Cerebellar nuclear complex (tissue), 1 donor: ENCODE measurements at places on chromosomes 11 and 22.

GRCh38 chr11:63666874-63667273 is 4.3 kb downstream of the ATL3 start:
- no peak for DNase-seq

GRCh38 chr22:20114506-20115475 is 1.1 kb upstream of the RANBP1 start:
- DNase-seq, result no peak

DNA sequence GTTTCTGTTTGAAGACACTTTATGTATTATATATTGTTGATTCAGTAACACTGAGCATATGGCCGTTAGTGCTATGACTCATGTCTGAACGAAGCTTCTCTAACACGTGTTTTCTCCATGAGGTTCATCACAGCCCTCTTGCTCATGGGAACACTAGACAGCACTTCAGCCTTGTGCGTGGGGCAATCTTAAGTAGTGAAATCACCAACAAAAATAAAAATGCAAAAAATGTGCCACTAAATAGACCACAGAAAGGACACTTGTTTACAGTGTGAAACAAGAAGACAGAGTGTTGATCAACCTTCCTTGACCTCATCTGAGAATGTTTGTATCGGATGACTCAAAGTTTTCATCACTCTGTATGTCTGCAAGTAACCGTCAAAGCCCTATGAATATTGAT is 94.5 kb downstream of the FDX1 start:
- DNase-seq, result no peak

DNA sequence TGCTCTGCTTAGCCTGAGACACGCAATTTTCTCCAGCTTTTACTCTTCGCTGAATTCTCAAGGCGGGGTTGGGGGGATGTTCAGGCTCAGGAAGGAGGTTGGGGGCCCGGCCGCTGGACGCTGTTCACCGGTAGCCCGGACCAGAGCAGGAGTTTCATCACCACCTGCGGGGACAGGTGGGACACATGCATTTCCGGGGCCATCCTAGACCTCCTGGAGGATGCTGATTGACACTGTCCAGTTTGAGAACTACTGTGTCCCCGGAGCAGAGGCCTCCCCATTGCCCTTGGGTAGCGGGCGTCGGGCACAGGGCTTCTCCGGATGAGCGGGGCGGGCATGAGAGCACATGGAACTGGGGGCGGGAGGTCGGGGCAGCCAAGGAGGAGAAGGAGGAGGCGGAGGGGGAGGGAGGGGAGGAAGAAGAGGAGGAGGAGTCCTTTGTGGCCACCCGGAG is 144.0 kb upstream of the GRK3 start:
- no peak for DNase-seq

DNA sequence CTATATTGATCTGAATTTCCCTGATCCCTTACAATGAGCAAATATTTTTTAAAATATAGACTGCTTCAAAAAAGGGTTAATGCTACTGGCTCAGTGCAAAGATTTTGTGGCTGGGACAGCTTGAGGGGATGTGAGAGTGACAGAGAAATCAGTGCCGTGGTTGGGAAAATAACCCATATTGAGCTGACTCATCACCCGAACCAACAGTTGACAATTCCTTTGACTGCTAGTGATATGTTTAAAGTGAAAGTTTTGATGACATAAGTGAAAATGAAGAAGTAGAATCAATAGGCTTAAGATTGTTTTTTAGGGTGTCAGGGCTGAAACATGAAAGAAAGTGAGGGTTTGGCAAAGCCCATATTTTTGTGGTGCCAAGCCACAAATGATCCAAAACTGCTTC is 257.1 kb upstream of the TENM4 start:
- no peak for DNase-seq

GRCh38 chr22:18970176-18970947 is 34.3 kb upstream of the PRODH start:
- no peak for DNase-seq

- no peak for DNase-seq
Measured at GRCh38 chr11:81030186-81030585, 1589.4 kb upstream of the TENM4 start.

DNA sequence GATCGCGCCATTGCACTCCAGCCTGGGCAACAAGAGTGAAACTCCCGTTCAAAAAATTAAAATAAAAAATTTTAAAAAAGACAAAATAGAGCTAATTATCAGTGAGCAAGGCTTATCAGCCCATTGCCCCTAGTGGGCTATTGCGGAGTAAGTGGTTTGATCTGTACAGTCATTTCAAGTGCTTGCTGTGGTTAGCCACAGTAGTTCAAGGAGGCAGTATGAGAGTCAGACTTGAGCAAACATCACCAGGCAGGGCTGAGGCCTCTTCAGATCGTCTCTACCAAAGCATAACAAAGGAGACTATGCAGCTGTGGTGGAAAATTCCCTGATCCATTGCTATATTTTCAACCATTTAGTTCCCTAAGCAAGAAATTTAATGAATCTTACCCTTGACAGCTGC is 4.3 kb upstream of the SBF2 start:
- DNase-seq, result no peak

DNA sequence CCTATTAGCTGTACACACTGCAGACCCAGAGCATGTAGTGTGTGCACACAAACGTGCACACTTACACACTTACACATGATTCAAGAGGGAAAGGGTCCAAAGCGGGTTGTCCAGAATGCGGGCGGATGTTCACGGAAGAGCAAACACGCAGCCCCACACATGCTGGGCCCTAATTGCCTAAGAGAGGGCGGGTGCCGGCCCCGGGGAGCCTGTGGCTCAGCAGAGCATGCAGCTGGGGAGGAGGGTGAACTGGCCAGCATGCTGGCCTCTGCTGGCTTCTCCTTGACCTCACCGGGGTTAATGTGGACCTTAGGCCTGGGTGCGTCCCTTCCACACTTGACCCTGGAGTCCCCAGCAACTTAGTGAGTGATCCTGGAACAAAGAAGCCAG is 816.3 kb downstream of the BRD1 start:
- DNase-seq, result no peak

GRCh38 chr11:35491231-35491871 is 34.1 kb downstream of the PAMR1 start:
- no peak for DNase-seq

GRCh38 chr11:27456140-27456794 is 16.3 kb downstream of the LGR4 start:
- no peak for DNase-seq

- DNase-seq, result no peak
Measured at GRCh38 chr11:90124371-90124770, 10.1 kb upstream of the NAALAD2 start.

- no peak for DNase-seq
Measured at GRCh38 chr11:66328302-66329144, 7.7 kb downstream of the RIN1 start.

DNA sequence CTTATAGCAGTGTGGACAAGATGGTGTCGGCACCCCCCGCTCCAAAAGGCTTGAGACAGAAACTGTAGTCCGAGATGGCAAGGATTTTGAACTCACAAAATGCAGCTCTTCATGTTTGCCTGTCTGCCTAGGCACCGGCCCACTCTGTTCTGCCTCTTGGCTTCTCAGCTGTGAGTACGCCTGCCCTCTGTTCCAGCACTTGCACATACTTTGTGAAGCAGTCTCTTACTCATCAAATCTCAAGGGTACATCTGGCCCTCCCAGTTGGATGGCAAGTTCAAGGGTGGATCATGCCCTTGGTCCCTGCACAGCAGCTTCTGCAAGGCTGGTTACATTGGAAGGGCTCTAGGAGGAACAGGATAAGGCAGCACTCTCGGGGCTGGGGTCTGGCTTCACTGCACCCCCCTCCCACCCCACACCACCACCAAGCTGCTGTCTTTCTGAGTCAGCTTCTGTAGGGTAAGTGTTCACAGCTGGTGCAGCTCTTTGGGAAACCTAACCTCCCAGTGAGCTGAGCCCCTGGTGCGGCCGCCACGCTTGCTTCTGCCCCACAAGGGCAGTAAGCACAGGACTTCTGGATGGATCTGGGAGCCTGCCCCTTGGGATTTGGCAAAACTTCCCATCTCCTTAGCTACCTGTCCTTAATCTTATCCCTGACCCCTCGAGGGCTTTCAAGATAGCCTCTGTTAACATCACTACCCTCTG is 37.2 kb downstream of the FAM83F start:
- no peak for DNase-seq

GRCh38 chr11:21229224-21229623 is 559.8 kb downstream of the NELL1 start:
- no peak for DNase-seq

GRCh38 chr11:120334894-120335462 is 1.2 kb upstream of the ARHGEF12 start:
- peak; percentile 35 for DNase-seq

DNA sequence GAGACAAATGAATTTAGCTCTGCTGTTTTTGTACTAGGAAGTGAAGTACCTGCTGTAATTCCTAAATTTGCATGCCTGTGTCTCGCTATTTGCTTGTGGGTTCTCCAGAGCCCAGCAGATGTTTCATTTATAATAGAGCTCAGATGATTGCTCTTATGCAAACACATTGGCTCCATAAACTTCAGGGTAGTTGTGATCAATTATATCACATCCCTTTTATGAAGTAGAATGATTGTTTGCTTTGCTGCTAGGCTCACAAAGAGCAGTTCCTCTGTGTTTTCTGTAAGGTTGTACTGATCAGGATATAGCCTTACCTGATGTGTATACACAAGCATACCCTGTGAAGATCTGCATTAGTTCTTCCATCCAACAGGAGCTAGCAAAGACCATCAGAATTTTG is 64.1 kb downstream of the C11orf87 start:
- no peak for DNase-seq

DNA sequence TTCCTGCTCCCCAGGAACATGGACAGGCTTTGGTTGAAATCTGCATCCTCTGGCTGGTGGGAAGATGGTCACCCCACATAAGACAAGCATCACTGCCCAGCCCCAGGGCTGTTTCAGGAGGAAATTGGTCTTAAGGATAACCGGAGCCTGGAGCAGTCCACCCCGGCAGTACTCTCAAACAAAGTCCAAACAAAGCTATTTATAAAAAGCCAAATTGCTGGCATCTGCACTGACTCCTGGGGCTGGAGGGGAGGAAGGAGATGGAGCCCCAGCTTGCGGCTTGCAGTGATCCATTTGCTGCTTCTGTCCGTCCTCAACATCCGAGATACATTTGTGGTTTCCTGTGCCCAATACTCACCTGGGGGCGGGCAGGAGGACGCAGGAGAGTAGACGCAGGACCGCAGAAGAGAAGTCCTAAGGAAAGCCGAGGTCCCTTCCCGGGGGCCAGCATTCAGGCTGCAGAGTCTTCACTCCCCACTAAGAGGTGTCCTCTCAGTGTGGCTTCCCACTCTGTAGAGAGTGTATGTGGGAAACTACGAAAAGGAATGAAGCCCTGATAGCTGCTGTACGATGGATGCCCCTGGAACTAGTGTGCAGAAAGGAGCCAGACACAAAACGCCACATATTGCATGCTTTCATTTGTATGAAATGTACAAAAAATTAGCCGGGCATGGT is 107.3 kb upstream of the FGF3 start:
- DNase-seq, result no peak
